Cardiac fibroblast (primary cell): ENCODE measurements at places on chromosomes 1 and 21.

- DNase-seq, result no peak
Observed at GRCh38 chr1:1937549-1938275, 18.6 kb upstream of the TMEM52 start.

GRCh38 chr1:94731891-94732290 lies 88.3 kb upstream of the SLC44A3 start:
- peak; percentile 34 for DNase-seq

DNA sequence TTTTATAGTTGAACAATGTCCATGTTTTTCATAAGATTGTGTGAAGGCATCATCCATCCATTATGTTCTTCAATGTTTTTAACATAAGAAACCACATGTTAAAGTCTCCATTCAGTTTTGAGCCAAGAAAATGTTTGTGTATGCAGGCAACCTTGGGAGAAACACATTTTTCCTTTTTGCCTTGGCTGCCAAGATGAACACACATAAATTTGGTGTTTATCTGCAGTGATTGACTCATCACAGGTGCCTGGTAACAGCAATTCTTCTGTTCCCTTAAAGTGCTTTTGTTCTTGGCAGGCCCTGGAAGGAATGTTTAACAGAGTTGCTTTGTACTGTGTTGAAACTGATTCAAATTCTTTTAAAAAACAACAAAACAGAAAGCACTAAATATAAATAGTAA lies 709.9 kb upstream of the ADGRL4 start:
- peak; percentile 89 for DNase-seq

GRCh38 chr1:54290506-54291184 lies 90.7 kb downstream of the MRPL37 start:
- peak; percentile 55 for DNase-seq

DNA sequence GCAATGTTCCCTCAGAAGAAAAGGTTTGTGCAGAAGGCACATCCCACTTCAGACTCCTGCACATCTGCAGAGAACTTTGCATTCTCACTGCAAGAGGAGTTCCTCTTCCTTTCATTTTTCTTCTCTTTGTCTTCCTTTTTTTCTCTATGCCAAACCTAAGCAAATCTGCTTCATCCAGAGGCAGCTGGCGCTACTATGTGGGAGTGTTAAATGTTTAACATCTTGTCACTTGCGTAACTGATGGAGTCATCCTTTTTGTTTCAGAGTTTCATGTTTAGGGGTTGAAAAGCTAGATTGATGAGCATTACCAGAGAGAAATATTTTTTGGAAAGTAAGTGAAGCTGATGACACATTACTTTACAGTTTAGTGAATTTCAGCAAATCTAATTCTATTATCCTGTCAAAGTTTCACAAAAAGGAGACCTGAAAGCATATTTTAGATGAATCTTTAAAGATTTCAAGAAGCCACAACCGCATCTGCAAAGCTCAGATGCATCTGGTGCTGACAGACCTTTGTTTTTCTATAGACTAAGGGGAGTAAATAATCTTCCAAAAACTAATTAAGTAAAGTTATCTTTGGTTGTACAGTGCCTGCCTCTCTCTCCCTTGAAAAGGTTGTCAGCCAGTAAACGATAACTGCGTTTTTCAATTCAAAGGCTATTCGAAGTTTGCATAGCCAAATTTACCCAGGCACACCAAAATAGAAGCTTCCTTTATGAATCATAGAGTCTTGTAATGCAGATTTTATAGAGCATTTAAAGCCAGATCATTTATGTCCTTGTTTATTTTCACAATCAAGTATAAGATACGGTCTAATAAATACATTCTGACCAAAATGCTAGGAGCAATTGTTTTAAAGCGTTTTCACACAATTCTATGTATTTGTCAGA lies 1.2 kb upstream of the LRRC53 start:
- no peak for DNase-seq

DNA sequence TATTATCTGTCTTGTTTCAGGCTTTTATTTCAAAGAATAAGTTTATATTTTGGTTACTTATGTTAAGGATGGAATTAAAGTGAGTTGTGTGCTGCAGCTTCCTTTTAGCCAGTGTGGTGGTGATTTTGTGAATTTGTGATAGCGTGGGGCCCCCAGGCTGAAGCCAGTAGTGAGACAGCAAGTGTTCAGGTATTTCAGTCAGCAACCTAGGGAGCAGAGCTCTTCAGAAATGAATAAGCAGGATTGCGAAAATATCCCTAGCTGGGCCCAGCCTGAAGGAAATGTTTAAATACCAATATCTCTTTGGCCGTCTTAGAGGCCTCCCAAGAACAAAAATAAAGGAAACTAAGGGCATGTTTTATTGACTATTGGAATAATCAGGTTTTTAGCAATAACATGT lies 150.8 kb upstream of the C1orf105 start:
- peak; percentile 57 for DNase-seq

GRCh38 chr1:209845408-209845725 lies 17.6 kb downstream of the UTP25 start:
- DNase-seq, result no peak

GRCh38 chr1:167084757-167085156 lies 5.4 kb downstream of the GPA33 start:
- no peak for DNase-seq

- DNase-seq, result no peak
Observed at GRCh38 chr21:34974162-34974981, 74.7 kb downstream of the RUNX1 start.

DNA sequence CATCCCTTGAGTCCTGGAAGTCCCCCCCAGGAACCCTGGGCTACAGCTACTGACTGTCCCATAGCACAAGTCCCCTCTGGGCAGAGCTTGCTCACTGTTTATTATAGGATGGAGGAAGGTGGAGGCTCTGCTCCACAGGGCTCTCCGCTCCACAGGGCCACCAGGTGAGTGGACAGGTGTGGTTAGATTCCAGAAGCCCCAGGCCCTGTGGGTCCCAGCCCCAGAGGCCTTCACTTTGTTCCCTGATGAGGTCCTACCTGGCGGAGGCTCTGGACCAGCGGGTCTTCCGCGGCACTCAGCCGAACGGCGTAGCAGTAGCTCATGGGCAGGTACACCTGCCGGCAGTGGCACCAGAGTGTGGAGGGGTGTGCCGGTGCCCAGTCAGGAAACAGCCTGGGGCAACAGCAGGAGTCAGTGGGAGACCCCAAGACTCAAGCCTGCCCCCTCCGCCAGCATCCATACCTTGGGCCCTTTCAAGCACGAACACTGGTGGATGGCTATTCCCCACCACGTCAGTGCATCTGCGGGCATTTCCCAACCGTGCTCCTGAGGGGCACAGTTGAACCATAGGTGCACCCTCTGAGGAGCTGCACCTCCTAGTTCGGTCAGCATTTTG lies 12.3 kb downstream of the LSS start:
- no peak for DNase-seq

- no peak for DNase-seq
Observed at GRCh38 chr1:169129109-169129784, 22.8 kb downstream of the ATP1B1 start.

GRCh38 chr1:79198832-79199231 lies 192.3 kb upstream of the ADGRL4 start:
- DNase-seq, result peak; percentile 71

DNA sequence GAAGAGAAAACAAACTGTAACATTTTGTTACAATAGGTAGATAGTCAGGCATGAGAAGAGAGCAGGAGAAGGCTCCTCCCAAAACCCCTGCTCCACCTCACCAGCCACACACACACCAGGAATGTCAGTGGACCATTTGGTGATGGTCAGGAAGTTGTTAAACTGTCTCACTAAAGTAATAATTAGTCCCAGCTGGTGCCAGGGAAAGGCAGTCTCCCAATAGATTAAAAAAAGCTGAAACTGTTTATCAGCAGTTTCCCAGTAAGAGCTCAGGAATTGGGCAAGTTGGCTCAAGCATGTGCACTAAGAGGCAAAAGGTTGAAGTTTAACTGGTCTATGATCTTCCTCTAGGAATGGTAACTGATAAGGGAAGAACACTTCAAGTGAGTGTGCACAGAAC lies 249.6 kb downstream of the COL11A1 start:
- no peak for DNase-seq

DNA sequence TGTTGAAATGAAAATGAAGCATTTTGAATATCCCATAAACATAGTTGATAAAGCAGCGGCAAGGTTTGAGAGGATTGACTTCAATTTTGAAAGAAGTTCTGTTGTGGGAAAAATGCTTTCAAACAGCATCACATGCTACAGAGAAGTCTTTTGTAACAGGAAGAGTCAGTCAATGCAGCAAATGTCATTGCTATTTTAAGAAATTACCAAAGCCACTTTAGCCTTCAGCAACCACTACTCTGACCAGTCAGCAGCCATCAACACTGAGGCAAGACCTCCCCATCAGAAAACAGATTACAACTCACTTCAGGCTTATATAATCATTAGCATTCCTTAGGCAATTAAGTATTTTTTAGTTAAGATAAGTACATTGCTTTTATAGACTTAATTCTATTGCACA lies 33.8 kb upstream of the FCRL3 start:
- no peak for DNase-seq
